ENCODE measurements at places on chromosomes 3 and 15.
A peak's percentile ranks its signal among the peaks of the same experiment; 100 is the strongest.

DNA sequence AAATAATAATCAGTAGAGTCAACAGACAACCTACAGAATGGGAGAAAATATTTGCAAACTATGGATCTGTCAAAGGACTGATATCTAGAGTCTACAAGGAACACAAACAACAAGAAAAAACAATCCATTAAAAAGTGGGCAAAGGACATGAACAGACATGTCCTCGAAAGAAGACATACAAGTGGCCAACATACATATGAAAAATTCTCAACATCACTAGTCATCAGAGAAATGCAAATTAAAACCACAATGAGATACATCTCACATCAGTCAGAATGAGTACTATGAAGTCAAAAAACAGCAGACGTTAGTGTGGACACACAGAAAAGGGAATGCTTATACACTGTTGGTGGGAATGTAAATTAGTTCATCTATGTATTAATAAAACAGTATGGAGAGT lies 33.7 kb downstream of the SLC2A2 start:
- no peak for DNase-seq

DNA sequence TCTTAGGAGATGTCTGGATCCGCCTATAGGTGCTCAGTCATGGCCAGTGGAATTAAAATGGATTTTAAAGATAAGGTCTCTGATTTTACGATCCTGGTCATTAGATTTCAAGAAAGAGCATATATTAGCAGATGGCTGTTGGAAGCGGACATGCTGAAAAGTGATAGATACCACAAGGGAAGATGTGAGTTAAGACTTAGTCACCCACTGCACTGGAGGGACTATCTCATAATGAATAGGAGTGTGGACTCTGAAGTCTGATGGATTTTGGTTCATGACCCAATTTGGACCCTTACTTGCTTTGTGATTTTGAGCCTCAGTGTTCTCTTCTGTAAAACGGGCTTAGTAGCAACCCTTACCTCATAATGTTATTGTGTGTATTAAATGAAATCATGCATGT lies 214.7 kb downstream of the CHST2 start:
- no peak for DNase-seq

DNA sequence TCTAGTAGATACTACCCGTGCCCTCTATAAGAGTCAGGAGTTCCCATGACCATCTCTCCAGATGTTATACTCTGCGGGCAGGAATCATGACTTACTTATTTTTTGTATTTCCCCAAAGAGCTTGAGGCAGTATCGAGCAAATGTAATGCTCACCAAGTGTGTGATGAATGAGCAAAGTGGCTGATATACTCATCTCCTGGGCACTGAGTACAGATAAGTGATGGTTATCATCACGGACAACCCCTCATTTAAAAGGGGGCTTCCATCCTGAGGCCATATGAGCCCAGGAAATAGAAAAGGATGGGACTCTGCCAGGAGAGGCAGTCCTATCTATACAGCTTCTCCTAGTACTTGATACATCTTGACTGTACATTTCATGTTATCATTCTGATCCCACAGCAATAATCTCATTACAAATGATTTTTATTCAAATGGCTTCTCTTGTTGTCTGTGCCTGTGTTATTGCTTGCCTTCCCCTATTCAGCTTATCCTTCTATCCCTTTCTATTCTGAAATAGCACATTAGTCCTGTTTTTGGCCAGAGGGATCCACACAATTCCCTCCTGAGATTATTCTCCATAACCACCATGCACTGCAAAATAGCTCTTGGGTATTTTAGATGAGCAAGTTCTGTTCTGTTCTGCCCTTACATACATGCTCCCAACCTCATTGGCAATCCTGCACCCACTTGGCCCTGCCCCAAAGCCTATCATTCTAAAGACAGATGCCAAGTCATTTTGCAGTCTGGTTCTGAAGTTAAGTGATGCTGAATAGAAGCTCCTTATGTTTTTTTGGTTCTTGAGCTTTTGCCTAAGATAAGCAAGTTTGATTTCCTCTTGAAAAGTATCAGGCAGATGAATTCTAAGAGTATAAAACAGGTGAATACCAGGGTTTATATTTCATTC lies 48.0 kb upstream of the MRPL3 start:
- no peak for DNase-seq

GRCh38 chr15:85500729-85501128 lies 120.3 kb downstream of the AKAP13 start:
- peak; percentile 91 for DNase-seq

- DNase-seq, result peak; percentile 75
These were observed 23.4 kb downstream of the PXK start for GRCh38 chr3:58356054-58356453.

GRCh38 chr3:146390006-146390772 lies 79.2 kb downstream of the PLSCR2 start:
- DNase-seq, result no peak

DNA sequence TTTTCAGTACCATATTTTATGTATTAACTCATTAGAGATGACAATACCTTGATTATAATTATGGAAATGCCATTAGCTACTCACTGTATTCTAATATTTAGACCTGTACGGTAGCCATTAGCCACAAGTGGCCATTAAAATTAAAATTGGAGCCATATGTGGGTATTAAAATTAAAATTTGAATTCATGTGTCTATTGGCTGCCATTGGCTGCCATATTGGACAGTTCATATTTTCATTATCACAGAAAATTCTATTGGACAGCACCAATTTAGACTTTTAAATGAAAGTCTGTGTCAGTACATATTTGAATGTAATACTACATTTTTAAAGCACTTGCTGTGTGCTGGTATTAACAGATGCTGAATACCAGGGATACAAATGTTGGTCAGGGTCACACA lies 3.0 kb downstream of the ATP11B start:
- no peak for DNase-seq

- no peak for DNase-seq
These were observed 51.4 kb downstream of the XXYLT1 start for GRCh38 chr3:195219351-195220230.

DNA sequence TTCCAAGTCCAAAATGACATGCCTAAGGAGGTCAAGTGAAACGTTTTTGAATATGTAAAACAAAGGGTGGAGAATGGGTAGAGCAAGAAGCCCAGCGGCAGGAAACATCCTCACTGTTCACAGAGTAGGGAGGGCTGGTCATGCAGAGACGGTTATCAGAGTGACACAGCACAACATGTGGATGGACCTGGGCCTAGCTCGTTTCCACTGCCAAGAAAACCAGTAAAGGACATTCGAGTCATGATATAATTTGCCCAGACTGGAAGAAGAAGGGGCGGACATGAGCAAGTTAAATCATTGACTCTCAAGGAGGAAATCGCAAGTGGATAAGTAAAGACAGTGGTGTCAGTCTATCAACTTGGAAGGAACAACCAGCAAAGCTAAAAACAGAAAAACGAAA lies 89.3 kb downstream of the LRIG1 start:
- DNase-seq, result no peak

DNA sequence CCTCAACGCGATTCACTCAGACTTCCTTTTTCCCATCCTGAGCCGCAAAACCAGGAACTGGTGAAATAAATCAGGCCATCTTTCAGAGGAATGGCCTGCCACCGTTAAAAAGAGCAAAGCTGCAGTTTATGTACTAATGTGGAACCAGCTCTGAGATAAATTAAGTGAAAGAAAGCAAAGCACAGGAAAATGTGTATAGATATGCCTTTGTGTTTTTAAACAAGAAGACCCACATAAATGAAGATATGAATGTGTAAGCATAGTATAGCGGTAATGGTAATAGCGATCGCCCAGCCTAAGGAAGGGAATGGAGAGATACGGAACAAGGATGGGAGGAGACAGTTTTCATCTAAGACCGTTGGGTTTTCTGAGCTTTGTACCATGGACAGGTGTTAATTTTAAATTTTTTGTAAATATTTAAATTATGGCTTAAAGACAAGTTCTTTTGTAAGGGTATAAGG lies 30.8 kb upstream of the RPN1 start:
- peak; percentile 53 for DNase-seq

DNA sequence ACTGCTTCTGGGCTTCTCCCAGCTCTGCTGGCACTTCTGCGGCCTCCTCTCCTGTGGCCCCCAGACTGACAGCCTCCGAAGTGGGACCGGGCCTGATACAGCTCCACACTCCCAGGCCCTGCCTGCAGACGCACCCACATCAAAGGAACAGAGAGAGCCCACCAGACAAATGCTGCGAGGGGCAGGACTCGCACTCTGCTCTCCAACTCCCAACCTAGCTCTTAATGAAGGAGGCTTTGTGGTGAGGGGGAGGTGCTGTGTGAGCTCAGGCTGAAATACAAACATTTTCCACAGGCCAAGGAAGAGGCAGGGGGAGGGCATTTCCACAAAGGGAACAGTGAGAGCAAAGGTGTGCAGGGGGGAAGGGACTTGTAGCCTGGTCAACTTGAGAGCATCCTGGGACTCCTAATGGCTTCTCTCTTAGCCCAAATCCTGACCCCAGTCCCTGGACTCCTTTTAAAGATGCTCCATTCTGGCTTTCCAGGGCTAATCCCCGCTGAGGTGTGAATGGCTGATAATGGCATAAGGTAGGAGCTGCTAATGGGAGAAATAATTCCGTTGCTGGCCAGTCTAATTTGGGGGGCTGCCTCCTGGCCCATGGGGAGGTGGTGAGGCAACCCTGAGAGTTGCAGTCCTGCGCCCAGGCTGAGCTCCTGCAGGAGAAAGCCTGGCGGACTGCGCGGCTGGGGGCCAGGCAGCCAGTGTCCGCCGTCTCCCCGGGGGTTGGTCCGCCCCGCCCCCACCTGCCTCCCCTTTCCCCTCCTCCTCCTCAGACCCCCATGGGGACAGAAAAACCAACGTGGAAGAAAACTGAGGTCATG lies 9.6 kb downstream of the LINGO1 start:
- DNase-seq, result peak; percentile 28

DNA sequence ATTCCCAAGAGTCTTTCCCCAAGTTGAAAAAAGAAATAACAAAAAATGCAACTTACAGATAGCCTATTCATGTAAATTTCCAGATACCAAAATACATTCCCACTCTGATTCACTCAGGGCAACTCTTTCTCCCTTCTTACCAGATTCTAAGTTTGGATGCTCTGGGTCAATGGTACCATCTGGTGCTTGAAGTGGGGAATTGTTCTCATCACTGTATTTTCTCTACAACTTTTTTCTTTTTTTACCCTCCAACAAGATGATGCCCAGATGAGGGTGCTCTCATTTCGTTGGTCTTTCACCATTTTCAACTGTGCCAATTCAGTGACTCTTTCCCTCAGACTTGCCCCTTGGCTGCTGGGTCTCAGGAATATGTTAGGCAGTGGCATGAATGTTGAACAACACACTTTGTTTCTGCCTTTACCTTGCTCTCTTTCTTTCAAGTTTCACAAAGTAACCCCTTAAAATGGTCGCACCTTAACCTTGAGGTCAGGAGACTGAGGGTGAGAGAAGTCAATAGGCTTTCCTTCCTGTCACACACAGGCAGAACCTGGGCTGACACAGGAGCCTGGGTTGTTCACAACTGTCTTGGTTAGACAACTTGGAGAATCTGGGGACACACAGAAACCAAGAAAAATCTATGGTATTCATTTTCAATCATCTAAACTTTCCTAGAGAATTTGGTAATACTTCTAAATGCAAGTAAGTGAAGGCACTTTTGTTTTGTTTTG lies 330.7 kb upstream of the SLCO3A1 start:
- peak; percentile 13 for DNase-seq

DNA sequence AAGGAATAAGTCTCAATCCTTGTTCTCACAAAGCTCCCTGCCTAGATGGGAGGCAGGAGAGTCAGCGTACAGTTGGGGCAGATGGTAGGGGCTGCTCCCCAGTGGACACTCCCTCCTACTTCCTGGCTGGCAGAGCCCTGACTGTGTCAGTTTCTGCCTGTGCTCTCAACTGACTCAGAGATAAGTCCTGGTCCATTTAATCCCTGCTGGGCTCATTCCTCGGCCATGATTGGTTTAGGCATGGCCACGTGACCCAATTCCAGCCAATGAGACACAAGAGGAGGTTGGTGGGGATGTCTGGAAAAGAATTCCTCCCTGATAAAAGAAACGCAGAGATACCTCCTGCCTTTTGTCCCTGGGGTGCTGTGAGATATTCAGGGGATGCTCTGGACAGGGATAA lies 118.1 kb upstream of the SLC6A11 start:
- peak; percentile 96 for DNase-seq

DNA sequence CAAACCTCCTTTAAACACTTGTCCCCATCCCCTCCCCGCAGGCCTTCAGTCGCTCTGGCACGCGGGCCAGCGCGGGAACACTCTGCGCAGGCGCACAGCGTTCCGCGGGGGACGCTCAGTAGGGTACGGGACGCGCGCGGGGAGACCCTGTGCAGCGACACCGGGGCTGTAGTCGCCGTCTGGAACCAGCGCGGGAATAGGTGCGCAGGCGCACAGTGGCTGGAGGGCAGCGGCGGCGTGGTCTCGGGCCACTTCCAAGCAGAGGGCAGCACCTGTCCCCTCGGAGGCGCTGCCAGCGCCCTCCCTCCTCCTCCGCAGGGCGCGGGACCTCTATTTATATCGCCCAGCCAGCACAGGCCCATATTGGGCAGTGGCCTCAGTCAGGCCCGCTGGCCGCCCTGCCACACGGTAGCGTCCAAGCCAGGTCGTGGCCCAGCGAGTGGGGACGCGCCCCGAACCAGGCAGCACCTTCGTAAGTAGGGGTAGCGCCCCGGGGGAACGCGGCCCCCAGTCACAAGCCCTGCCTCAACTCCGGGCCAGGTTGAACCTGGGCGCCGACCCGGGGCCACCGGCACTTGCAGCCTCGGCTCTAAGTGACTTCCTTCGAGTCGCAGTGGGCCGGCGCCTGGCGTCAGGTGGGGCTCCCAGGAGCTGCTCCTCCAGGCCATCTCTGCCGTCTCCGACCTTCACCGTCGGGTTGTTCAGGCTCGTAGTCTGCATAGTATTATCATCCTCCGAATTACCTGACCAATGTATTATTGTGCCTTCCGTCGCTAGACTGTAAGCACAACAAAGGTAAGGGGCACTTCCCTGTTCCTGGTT lies at the start of gene KBTBD12:
Gene KBTBD12, plus strand, starts transcription at position 118 of the 822 bp plus-strand sequence. CDS start 7,830 bp downstream, outside the sequence.
- DNase-seq, result no peak

- DNase-seq, result no peak
These were observed 68.0 kb upstream of the STAC start for GRCh38 chr3:36312351-36312750.

GRCh38 chr3:113552851-113553250 lies 20.5 kb downstream of the SIDT1 start:
- no peak for DNase-seq

GRCh38 chr3:127518456-127519081 lies 72.0 kb downstream of the TPRA1 start:
- no peak for DNase-seq

Measured in NCI-H82 (cell line).